Activated CD4-positive, alpha-beta T cell treated with anti-CD3 and anti-CD28 coated beads, Interleukin-2, amount 50 U/mL, for 1 hour (primary cell): ENCODE measurements at places on chromosomes 4 and X.

- no peak for DNase-seq
Observed at GRCh38 chr4:82851885-82852750, 38.8 kb downstream of the SEC31A start.

- DNase-seq = no peak
Observed at GRCh38 chr4:2754848-2755819, 1.0 kb downstream of the TNIP2 start.

DNA sequence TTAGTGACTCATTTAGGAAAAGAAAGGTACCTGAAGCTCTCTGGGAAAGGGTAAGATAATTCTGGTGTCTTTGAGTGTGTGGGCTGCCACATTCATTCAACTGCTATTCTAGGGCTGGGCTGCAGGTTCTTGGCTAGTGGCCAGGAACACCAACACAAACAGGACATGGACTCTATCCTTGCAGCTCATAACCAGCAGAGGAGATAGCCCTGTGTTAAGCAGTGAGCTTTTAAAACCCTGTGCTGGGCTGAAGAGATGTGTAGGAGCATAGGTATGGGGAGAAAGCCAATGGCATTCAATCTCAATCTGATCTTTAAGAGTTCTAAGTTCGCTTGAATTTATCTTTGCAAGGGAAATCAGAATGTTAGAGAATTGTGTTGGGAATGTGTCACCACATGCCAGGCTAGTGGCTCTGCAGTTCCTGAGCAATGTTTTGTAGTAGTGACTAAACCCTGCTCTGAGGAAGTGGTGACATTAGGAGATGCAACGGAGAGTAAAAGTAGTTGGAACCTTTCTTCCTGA is 39.2 kb downstream of the SGMS2 start:
- no peak for DNase-seq

GRCh38 chrX:71131510-71131909 is 13.1 kb downstream of the MED12 start:
- DNase-seq = no peak

- no peak for DNase-seq
Observed at GRCh38 chr4:3331511-3332394, 38.9 kb downstream of the RGS12 start.

- no peak for DNase-seq
Observed at GRCh38 chr4:41213625-41214135, 662 bp downstream of the APBB2 start.

DNA sequence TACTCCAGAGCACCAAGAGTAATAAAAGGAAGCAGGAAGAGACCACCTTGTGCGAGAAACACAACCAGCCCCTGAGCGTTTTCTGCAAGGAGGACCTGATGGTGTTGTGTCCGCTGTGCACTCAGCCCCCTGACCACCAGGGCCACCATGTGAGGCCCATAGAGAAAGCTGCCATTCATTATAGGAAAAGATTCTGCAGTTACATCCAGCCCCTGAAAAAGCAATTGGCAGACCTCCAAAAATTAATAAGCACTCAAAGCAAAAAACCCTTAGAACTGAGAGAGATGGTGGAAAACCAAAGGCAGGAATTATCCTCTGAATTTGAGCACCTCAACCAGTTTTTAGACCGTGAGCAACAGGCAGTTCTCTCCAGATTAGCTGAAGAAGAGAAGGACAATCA is 5.7 kb downstream of the TRIM75 start:
- no peak for DNase-seq

GRCh38 chrX:139882299-139882698 is 50.6 kb downstream of the ATP11C start:
- DNase-seq = no peak

DNA sequence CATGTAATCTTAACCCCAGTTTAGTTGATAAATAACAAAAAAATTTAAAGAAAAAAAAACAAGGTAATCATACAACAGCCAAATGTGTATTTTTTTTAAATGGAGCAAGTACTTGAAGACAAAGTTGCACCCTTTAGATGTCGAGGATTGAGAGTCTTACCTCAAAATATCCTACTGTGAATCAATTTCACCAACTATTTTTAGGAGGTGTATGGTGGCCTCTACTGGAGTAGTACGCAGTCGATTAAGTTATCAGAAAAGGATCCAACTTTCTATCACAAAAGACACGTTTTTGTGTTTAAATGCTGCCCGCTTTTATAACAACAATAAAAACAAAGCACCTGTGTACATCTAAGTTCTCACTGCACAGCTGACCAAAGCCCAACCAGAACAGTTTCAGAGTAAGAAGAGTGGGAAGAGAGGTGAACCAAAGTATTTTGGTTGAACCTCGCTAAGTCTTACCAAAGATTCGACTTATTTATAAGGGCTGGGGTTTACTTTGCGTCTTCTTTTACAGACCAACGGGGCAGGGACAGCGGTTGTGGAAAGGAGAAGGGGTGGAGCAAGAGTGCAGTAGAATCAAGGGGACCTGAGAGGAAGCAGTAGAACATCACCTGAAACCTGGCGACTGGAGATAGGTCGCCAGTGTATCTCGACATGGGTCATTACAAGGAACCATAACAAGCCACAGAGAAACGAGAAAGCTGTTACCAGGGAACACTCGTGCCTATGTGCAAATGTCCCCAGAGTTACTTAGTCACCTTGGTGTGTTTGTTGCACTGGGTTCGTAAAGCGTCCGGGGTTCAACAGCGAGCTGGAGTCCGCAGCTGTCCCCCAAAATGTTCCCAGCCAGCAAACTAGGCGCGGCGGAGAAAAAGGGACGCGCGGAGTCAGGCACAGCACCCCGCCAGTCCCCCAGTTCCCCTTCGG is 1.1 kb downstream of the RPS6KA6 start:
- DNase-seq = no peak

- no peak for DNase-seq
Observed at GRCh38 chr4:134019657-134020056, 181.9 kb downstream of the PABPC4L start.

DNA sequence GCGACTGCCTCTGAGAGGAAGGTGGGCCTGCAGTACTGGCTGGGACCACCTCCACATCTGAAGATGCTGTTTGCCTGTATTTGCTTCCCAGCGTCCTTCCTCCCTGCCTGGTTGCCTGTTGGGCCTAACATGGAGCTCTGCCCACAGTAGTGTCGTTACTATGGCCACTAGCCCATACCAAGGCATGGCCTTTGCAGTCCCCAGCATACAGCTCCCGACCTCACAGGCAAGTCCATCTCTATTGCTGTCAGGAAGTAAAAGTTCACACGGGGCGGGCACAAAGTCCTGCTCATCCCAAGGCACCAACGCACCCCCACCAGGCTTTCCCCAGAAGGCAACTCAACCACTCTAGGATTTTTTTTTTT is 71.6 kb downstream of the MAML3 start:
- no peak for DNase-seq

DNA sequence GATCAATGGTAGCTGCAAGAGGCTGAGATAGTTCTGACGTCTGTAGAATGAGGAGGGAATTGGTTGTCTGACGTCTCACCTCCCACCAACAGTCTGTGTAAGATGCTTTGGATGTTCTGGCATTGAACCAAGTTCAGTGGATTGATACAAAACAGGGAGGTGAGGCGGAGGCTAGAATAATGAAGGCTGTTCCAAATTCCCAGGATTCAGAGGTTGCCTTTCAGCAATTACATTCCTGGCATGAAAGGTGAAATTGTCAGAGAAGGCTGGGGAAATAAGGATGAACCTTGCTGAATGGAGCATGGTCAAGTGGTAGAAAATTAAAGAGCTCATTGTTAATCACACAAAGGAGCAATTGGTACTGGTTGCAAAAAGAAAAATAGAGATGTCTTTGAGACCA is 241.6 kb downstream of the FBXW7 start:
- no peak for DNase-seq

DNA sequence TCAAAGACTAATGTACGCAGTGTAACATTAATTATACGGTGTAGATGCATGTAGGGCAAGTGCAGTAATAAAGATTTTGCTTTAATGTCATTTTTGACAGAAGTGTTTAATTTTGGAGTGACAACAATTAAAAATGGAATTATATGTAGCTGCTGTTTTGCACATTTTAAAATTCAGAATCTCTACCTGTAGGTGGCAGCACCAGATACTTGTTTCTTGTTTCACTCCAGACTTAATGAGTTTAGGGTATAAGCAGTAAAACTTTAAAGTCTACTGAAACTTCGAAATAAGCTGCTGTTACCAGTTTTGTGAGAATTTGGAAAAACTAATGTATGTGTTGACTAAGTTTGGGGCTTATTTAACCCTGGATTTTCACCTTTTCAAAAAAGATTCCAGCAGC is 144.9 kb downstream of the POLA1 start:
- DNase-seq = no peak

DNA sequence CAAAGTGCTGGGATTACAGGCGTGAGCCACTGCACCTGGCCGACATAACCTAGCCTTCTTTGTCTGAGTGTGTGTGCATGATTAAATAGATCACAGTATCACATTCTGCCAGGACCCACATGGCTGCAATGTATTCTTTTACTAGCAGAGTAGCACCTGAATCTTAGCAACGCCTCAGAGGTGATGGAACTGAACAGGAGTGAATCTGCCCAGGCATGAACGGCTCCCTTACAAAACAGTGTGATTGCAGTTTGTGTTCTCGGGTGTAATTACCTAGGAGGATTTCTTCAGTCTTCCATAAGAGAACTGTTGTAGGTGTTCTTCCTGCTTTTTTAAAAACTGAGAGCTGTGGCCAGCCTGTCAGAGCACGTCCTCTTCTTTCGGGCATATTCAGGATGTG is 122.7 kb upstream of the STS start:
- DNase-seq = no peak

- DNase-seq = no peak
Observed at GRCh38 chrX:81114757-81115156, 87.0 kb downstream of the HMGN5 start.

- DNase-seq = no peak
Observed at GRCh38 chrX:49838374-49838773, 9.3 kb downstream of the PAGE4 start.

DNA sequence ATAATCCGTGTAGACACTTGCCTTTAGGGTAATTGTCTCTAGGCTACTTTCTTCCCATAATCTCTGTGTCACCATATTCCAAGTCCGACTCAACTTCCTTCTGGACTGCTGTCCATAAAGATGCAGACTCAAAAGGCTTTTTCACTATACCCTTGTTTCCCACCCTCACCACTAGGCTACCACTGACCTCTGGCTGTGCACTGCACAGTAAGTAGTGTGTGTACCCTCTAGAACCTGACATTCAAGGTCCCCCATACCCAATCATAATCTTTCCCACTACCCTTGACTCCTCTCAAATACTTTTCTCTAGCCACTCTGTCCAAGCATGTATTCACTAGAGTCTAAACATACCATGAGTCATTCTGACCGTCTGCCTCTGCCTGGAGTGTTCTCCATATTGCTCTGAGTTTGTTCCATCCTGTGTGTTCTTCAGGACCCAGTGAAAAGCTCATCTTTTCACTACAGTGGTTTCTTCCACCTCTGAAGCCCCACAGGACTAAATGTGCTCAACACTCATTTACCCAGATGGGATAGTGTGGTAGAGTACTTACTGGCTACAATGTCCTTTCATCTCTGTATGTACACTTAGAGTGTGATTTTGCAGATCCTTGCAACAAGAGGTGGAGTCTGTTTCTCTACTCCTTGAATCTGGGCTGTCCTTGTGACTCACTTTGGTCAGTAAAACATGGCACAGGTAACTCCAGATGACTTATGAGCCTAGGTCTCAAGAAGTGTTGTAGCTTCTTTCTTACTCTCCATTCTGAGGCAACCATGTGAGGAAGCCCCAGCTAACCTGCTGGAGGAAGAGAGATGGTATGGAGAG is 17.4 kb downstream of the JADE3 start:
- no peak for DNase-seq

DNA sequence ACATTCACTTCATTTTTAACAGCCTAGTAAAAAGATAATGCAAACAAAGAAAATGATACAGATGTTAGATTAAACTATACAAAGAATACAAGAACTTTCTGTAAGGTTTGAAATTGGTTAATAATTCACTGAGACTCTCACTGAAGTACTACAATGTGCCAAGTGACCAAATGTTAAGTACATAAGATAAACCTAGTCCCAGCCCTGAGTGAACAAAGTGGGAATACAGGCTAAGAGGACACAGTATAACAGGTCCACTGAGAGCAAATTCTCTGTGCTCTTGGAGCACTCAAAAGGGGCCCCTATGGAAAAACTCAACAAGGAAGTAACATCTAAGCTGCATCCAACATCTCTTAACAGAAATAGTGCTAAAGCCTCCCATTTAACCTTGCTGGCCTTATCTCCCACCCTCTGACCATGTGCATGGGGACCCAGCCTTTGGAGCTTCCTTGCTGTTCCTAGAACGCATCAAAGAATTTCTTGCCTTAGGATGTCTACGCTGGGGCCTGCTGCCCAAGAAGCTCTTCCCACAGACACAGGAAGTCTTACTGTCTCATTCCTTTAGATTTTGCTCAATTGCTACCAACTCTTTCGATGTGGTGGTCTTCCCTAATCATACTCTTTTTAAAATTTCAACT is 113.4 kb downstream of the ZAR1 start:
- no peak for DNase-seq

DNA sequence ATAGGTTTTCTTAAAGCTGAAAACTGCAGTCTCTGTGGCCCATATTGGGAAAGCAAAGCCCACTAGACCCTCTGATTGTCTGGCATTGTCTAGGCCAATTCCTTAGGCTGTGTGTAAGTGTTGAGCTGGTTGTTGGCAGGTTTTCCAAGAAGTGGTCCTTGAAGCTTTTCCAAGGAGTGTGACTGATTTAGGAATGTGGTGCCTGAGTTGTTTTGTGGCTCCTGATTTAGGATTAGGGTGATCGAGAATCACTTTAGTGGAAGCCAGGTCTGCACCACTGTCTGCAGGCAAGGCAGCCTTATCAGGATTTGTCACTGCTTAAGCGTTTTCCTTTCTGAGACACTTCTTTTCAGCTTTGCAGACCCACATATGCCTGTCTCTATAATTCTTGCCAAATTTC is 339.0 kb upstream of the DDX53 start:
- no peak for DNase-seq

DNA sequence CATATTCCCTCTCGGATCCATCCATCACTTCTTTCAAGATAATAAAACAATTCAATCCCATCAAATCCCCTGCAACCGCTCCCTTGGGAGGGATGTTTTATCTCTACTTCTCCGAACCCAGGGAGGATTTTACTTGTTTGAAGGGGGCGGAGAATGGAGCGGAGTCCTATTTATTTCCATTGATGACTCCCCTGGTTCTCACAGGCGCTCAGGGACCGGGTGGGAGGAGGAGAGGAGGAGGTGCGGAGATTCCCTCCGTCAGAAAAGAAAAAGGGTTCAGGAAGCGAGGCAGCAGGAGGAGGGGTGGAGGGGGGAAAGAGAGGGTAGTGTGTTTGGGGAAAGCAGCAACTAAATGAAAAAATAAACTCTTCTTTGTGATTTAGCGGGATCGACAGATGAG is 2.1 kb downstream of the NDNF start:
- no peak for DNase-seq

DNA sequence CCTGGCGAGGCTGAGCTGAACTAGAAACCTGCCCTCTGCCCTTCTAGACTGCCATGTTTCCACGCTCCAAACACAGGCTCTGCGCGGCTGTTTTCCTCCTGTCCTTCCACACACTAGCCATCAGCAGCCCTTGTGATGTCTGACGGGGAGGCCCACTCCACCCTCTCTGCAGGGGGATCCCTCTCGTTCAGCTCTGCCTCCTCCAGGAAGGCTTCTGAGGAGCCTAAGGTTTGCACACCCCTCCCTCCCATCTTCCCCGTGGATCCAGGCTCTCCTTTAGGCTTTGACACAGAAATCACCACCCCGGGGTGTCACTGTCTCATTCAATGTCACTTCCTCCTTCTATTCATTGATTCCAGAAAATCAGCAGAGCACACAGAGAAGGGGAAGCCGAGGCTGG is 38.6 kb upstream of the CRMP1 start:
- no peak for DNase-seq

GRCh38 chr4:185213877-185214276 is 4.5 kb downstream of the SNX25 start:
- no peak for DNase-seq
